ENCODE measurements at places on chromosomes 12 and 14.

GRCh38 chr12:106893451-106893850 lies 62.3 kb upstream of the TMEM263 start:
- DNase-seq, result no peak

- DNase-seq, result no peak
Observed at GRCh38 chr14:99143793-99144192, 128.2 kb downstream of the BCL11B start.

- DNase-seq, result no peak
Observed at GRCh38 chr14:106877517-106877916, 1351.1 kb downstream of the TMEM121 start.

- no peak for DNase-seq
Observed at GRCh38 chr12:88308825-88309224, 166.7 kb downstream of the TMTC3 start.

GRCh38 chr14:88013750-88014349 lies 8.9 kb downstream of the GPR65 start:
- peak; percentile 33 for DNase-seq

GRCh38 chr12:12454315-12454714 lies 97.4 kb downstream of the BORCS5 start:
- no peak for DNase-seq

Measured in CD4-positive, alpha-beta memory T cell (primary cell).